SK-N-SH (cell line): ENCODE measurements at places on chromosomes 7 and 10. TPM values are rescaled to one million over a fixed set of nuclear protein-coding genes. Genes with fewer than 3 reads are reported as not detected.

DNA sequence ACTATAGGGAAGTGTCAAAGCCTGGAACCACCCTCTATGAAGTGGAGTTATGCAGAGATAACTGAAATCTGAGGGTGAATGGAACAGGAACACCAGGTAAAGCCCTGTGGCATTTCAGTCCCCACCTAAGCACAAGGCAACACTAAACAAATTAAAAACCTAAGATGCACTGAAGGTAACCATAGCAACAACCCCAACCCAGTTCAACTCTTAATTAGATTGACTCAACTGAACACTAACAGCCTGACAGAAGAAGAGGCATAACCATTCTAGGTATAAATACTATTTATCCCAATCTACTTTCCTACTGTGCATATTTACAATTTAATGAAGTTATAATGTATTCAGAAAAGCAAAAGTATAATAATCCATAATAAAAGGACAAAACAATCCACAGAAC, 9.2 kb upstream of the GIMAP5 start:
- no peak overlapping the region for H3K27ac ChIP-seq
- no peaks in the 10 kb centered on the region; the same call in 1 of the 2 replicates for H3K27me3 ChIP-seq
- H3K4me1 ChIP-seq, result no peaks in the 10 kb centered on the region
- H3K36me3 ChIP-seq, result no peaks in the 10 kb centered on the region
- H3K4me3 ChIP-seq, result no peak overlapping the region

Gene CRPPA
- polyA plus RNA-seq, result 0.15 and 0.31 TPM in 2 replicates

DNA sequence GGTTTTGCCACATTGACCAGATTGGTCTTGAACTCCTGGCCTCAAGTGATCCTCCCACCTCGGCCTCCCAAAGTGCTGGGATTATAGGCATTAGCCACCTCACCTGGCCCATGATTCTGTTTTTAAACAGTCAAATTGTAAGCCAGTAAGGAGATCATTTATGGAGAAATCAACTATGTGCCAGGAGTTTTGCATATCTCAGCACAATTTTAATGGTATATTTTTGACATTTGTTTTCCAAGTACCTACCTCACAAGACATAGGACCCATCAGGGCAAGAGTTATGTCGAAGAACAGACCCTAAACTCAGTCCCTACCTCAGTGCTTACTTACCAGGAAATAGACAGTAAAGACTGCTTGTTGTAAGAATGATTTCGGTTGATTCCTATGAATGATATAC, 173.3 kb upstream of the TNS3 start:
- H3K4me3 ChIP-seq, result no peak overlapping the region
- DNase-seq, result no peak
- peaks cover 17% of the 10 kb centered on the region; the same call in 1 of the 2 replicates for H3K4me1 ChIP-seq
- H3K36me3 ChIP-seq, result no peaks in the 10 kb centered on the region

DNA sequence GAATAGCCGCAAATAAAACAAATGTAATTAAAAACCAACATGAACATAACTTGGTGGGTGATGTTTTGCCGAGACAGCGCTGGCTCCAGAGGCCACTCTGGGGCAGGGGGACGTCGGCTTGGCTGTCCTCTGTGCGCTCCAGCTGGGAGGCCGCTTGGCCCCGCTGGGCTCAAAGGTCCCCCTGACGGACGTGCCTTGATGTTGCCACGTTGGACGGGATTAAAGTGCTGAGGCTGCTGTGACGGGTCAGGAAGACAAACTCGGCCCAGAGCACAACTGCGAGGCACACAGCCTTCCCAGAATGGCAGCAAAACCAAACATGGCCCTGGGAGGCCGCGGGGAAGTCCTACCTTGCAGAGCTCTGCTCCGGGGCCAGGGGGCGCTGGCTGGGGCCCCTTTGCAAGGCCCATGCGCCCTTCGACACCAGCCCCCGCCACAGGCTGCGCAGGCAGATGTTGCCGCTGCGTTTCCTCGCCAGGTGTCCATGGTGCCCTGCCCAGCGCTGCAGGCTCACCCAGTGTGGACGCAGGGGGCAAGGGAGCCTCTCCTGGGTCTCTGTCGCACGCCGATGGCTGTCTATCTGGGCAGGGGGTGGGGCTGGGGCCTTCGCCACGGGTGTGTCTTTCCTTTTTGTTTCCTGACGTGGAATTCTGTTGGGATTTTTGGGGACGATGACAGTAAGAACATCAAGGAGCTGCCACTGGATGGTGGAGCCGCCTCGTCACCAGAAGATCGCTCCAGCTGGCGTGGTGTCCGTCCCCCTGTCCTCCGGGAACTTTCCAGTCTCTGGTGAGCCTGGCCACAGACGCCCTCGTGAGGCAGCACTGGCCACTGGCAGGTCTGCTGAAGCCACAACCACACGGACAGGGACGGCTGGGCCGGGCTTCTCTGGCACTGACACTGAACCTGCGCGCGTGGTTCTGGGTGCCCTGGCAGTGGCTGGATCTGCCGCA, 99.6 kb upstream of the DIP2C start:
- peak; percentile 91 for DNase-seq
- H3K36me3 ChIP-seq, result no peaks in the 10 kb centered on the region; the same call in 1 of the 2 replicates
- H3K27me3 ChIP-seq, result no peaks in the 10 kb centered on the region
- no peak overlapping the region for H3K27ac ChIP-seq

GRCh38 chr10:112792487-112793201, 157.4 kb upstream of the TCF7L2 start:
- no peaks in the 10 kb centered on the region for H3K27me3 ChIP-seq
- H3K27ac ChIP-seq, result no peak overlapping the region; the same call in 1 of the 2 replicates
- no peak for DNase-seq
- peaks cover 8% of the 10 kb centered on the region; the same call in 1 of the 2 replicates for H3K4me1 ChIP-seq

DNA sequence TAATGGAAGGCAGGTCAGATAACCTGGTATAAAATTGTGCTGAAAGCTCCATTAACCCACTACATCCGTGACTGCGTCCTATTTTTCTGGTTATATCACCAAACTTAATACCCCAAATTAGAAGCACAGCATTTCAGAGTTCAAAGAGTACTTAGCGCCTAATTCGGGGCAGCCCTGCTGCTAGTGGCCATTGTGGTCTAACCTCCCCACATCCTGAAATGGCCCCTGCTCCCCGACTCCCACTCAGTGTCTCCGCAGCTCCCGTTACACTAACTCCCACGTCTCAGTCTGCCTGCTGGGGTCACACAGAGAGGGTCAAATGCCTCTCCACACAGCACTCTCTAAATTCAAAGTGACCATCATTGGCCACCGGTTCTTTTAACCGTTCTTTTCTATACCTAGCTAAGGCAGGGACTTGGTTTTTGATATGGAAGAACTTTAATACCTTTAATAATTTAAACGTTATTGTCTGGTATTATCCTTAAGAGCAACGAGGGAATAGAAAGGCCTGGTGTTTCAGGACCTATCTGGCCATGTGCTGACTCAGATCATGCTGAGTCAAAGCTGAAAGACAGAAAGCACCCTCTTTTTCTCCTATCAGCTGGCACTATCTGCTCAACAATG, 117.1 kb downstream of the KMT2E start:
- DNase-seq, result no peak
- no peak overlapping the region for H3K4me3 ChIP-seq
- H3K4me1 ChIP-seq, result no peaks in the 10 kb centered on the region
- H3K36me3 ChIP-seq, result peaks cover 31% of the 10 kb centered on the region

Gene SLC16A9
- polyA plus RNA-seq, result 4.7 and 6.7 TPM in 2 replicates

DNA sequence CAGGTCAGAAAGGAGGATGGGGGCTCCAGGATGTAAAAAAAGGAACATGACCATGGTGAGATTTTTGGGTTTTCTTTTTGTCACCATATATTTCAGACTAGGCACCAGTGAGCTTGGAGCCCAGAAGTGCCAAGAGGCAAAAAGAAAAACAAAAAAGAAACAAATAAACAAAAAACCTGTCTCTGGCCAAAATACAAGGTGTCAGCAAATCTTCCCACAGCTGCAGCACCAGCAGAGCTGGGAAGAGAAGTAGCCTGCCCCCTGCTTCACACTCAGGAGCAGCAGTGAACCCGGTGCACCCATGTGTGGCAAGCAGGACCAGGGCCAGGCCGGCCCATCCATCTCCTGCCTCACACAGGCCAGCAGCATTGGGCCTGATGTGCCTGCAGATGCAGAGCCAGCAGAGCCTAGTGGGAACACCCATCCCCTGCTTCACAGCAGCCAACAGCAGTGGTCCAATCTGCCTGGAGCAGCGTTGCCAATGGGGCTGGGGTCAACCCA, 34.7 kb upstream of the C10orf71 start:
- H3K4me1 ChIP-seq, result no peaks in the 10 kb centered on the region
- no peak overlapping the region for H3K27ac ChIP-seq
- no peaks in the 10 kb centered on the region for H3K36me3 ChIP-seq
- no peaks in the 10 kb centered on the region for H3K27me3 ChIP-seq
- H3K4me3 ChIP-seq, result no peak overlapping the region

Gene AS3MT
- 9.0 and 9.7 TPM in 2 replicates for polyA plus RNA-seq

Gene HOXA11
- not detected in 2 replicates for polyA plus RNA-seq

DNA sequence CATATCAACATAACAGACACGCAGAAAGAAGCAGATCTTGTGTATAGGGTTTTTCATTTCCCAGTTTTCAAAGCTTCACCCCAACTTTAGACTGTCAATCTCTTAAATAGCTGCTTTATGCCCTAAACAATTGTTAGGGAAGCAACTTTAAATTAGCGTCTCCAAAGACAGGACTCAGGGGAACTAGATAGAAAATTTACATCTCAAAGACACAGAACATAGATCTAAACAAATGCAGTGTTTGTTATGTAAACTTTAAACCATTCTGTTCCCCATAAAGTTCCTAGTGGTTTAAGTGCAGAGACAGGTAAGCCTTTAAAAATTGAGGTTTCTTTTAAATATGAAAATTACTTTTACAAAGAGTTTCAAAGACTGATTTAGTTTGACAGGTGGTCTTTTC, 379.2 kb upstream of the GHITM start:
- no peak overlapping the region for H3K4me3 ChIP-seq
- H3K4me1 ChIP-seq, result no peaks in the 10 kb centered on the region
- no peaks in the 10 kb centered on the region for H3K36me3 ChIP-seq
- H3K27me3 ChIP-seq, result no peaks in the 10 kb centered on the region
- no peak for DNase-seq

GRCh38 chr10:90871766-90872647, at the start of gene RPP30:
Gene RPP30, plus strand, starts transcription at chr10:90871974. Its CDS starts 13 bp downstream, at chr10:90871987.
- peaks cover 19% of the 10 kb centered on the region for H3K36me3 ChIP-seq
- peak within 1 kb of the TSS; percentile 25; the same call in 1 of the 2 replicates for H3K27ac ChIP-seq
- H3K4me1 ChIP-seq, result peaks cover 9% of the 10 kb centered on the region; the same call in 1 of the 2 replicates
- DNase-seq, result peak; percentile 87
- H3K4me3 ChIP-seq, result peak within 1 kb of the TSS; percentile 88
- H3K27me3 ChIP-seq, result no peaks in the 10 kb centered on the region
